ENCODE measurements at places on chromosomes 12 and 14.

DNA sequence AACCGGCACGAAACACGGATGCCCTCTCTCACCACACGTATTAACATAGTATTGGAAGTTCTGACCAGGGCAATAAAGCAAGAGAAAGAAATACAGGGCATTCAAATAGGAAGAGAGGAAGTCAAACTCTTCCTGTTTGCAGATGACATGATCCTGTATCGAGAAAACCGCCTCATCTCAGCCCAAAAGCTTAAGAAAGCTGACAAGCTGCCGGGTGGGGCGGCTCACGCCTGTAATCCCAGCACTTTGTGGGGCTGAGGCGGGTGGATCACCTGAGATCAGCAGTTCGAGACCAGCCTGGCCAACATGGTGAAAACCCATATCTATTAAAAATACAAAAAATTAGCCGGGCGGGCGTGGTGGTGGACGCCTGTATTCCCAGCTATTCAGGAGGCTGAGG lies 17.7 kb downstream of the OR6S1 start:
- DNase-seq: no peak

- DNase-seq: no peak
Measured at GRCh38 chr12:129269756-129270495, 416.6 kb downstream of the GLT1D1 start.

DNA sequence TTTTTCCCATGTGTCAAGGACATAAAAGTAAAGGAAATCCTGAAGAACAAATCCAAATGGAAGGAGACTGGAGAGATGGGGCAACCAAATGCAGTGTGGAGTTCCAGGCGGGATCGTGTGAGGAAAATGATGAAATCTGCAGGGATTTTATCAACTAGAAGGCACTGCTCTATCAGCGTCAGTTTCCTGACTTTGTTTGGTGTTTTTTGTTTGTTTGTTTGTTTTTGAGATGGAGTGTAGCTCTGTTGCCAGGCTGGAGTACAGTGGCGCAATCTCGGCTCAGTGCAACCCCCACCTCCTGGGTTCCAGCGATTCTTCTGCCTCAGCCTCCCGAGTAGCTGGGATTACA lies 43.3 kb upstream of the GPR132 start:
- DNase-seq: no peak

- no peak for DNase-seq
Measured at GRCh38 chr14:53533384-53533970, 380.4 kb upstream of the DDHD1 start.

GRCh38 chr14:34356264-34356654 lies 105.8 kb downstream of the SPTSSA start:
- DNase-seq: no peak

GRCh38 chr14:101600891-101601605 lies 39.8 kb downstream of the DIO3 start:
- no peak for DNase-seq

GRCh38 chr14:104708606-104709268 lies 15.3 kb upstream of the ADSS1 start:
- DNase-seq: peak; percentile 57

- DNase-seq: no peak
Measured at GRCh38 chr12:126358806-126359205, 1293.6 kb downstream of the AACS start.

- DNase-seq: no peak
Measured at GRCh38 chr12:63318933-63319332, 167.9 kb upstream of the AVPR1A start.

DNA sequence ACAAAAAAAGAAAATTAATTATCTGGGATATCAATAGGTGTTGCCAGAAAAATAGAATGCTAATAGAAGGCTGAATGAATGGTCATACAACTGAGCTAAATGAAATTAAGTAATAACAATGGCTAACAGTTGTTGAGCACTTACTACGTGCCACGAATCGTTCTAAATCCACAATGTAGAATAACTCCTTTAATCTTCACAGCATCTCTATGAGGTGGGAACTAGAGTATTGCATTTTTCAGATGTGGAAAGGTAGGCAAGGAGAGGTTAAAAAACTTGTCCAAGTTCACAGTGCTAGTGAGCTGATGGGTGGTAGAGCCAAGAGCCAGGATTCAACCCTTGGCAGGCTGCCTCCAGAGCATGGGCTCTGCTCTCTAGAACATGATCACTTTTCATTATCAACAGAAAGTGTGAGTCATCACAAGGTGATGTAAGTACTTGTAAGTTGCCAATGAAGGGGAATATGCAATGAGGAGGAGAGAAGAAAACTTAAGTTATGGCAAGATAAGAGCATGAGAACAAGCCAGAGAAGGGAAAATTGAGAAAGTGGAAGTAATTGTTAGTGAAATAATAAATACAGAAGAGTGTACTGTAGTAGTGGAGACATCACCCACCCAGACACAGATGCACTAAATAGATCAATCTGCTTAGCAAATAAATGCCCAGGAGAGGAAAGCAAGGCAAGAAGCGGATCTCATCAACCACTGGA lies 122.1 kb downstream of the PRKD1 start:
- DNase-seq: no peak

GRCh38 chr12:153080-153746 lies 60.7 kb downstream of the SLC6A12 start:
- DNase-seq: peak; percentile 8

DNA sequence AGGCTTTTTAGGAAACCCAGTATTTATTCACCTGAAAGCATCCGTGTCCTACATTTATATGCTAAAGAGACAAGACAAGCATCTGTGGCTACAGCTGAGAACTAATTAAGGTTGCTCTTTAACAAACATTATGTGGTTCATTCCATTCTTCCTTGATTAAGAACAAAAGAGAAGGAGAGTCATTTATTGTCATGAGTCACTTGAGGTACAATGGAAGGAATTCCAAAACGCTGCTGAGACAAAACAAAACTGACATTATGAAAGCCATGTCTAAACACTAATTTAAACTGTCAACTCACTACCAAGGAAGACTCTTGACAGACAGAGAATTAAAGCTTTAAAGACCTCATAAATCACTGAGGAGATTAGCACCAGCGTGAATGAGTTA lies 214.4 kb downstream of the BMP4 start:
- no peak for DNase-seq

DNA sequence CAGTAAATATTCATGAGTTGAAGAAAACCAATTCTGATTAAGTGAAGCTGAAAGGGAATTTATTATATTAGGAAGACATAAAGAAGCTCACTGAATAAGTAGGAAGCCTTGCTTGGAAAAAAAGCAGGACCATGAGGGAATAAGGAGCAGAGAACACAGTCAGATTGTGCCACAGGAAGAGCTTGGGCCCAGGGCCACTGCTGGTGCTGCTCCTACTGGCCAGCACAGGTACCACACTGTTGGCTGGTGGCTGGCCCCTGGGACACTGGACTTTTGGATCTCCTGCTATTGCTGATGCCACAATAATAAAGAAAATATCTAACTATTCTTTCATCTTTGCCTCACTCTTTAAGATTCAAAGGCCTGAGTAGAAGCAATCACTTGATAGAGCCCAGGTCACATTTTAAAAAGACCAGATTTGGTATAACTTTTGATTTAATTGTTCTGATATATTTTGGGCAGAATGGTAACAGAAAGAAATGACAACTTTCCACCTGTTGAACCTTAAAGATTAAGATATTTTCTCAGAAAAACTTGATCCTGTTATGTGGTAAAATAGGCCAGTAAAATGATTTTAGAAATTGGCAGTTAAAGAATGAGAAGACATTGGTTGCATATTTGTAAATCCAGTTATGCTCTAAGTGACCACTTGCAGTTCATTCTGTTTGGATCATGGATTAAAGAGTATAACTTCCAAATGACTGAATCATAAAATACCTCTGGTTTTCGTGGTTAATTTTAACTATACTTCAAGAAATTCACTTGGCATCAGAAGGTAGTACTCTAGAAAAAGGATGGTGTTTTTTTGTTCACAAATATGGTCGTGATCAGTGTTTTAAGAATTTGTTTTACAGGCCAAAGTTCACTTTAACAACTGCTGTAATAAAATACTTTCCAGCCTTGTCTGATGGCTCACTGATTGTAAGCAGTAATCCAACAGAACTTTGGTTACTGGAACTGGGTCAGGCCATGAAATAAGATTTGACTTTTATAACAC lies 68.3 kb downstream of the DERA start:
- no peak for DNase-seq

DNA sequence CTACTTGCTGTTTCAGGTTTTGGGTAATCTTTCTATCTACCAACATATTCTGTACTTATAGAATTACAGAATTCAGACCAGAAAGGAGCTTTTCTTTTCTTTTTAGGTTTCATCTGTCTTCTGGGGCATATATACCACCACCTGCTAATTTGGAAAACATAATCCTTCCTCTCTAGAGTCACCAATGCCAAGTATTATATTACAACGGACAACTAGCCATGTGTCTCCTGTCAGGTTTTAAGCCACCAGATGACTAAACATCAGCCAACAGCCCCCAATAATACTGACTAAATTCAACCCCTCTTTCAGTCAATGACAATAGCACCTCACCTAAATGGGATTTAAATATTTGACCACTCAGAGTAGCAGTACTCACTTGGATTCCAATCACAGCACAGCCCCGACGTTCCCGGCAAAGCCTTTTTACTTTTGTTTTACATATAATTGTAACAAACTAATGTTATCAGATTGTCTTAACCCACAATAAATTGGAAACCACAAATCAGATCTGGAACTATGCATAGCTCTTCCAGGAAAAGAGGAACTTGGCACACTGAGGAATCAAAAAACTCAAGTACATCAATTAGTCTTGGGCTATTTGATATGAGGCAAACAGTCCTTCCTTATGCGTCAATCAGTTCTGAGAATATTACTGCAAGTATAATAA lies 13.5 kb downstream of the SLC11A2 start:
- DNase-seq: no peak

Data from activated naive CD4-positive, alpha-beta T cell (primary cell).